AML-193 (cell line): ENCODE measurements at places on chromosomes 6 and 20.
A peak's percentile ranks its signal among the peaks of the same experiment; 100 is the strongest.

- DNase-seq: peak; percentile 5
These were observed 32.2 kb upstream of the LAMP5 start for GRCh38 chr20:9482180-9482579.

GRCh38 chr6:162270966-162271365, 456.6 kb downstream of the PRKN start:
- DNase-seq: no peak

DNA sequence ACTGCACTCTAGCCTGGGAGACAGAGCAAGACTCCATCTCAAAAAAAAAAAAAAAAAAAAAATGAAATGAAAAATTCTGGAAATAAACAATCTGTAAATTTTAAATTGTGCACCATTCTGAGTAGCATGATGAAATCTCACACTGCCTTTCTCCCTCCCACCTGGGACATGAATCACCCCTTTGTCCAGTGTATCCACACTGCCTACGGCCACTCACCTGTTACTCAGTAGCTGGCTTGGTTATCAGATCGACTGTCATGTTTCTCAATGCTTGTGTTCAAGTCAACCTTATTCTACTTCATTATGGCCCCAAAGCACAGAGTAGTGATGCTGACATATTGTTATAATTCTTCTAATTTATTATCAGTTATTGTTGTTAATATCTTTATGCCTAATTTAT, 58.7 kb upstream of the MTHFD1L start:
- DNase-seq: no peak

DNA sequence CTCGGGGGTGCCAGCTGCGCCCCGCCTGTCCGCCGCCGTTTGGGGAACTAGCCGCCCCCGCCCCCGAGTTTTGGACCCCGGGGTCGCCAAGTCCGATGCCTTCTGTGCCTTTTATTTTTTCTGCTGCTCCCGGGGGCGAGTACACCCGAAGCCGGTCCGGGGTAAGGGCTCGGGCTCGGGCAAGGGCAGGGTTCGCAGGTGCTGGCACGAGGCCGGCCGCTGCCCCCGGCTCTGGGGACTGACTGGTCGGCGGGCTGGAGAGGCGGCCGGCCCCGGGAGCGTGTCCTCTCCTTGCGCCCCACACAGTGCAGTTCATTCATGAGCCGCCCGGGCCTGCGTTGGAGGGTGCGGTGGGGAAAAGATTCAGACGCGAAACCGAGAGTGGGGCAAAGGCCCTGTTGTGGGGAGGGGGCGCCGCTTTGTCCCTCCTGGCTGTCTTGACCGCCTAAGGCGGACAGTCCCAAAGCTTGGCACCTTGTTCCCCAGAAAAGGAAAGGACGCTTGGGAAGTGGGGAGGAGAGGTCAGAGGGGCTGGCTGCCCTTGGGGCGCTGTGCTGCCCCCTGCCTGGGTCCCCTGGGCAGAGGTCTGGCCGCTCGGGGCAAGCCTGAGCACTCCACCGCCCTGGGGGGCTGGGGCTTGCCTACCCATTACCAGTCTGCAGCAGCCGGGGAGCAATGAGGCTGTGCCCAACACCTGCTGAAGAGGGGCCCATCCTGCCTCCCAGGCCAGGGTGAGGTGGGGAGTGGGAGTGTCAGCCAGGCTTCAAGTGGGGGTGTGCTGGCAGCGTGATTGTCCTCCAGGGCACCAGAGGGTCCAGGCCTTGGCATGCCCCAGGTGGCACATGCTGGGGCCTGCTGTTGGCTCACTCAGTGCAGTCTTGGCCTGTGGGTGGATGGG, 915 bp downstream of the TMEM63B start:
- peak; percentile 38 for DNase-seq

GRCh38 chr20:39939241-39939865, 749.7 kb downstream of the MAFB start:
- DNase-seq: no peak

DNA sequence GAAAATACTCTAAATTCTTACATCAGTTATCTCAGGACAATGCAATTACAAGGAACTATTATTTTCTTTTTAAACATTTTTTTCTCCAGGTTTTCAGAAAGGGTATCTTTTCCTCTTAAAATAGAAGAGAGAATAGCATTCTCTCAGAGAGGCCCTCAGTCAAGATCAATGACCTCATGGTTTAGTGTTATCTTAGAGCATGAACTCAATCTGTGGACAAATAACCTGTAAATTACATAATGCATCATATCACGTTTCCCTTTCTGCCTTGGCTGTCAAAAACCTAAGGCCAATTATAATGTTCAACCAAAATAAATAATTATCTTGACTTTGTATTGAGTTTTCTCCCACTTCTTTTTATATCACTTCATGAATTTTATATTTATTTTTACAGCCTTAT, 202.2 kb downstream of the SLC24A3 start:
- no peak for DNase-seq

DNA sequence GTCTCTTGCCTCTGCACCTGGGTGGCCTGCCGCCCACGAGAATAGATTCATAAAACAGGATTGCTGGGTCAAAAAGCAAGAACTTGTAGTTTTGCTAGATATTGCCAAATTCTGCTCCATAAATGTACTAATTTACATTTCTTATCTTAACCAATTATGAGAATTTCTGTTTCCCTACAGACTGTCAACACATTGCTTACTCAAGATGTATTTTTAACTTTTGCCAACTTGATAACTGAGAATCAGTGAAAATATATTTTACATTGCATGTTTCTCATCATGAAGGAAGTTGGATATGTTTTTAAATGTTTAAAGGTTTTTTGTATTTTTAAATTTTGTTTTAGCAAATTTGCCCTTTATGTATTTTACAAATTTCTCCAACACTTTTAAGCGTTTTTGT, 664.8 kb downstream of the MMUT start:
- DNase-seq: no peak

DNA sequence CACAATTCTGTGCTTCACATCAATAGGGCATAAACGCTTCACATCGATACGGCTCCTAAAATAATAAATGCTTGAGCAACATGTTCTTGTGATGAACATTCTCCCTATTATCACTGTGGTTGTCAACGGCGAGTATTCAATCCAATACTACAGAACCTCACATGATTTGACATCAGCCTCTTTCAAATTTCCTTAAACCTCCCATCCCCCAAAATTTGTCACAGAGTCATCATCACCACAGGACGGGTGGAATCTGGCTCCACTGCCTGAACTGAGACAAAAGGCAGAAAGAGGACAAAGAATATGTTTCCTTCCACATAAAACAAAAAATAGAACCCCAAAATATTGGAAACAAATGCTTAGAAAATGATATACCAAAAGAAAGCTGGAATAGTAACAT, 7.3 kb downstream of the THEMIS start:
- no peak for DNase-seq

GRCh38 chr6:48101290-48101689, 9.7 kb downstream of the PTCHD4 start:
- no peak for DNase-seq

GRCh38 chr6:89997456-89998445, 103.5 kb downstream of the GJA10 start:
- DNase-seq: no peak

GRCh38 chr20:46688151-46689081, 828 bp downstream of the TP53RK start:
- DNase-seq: peak; percentile 40

DNA sequence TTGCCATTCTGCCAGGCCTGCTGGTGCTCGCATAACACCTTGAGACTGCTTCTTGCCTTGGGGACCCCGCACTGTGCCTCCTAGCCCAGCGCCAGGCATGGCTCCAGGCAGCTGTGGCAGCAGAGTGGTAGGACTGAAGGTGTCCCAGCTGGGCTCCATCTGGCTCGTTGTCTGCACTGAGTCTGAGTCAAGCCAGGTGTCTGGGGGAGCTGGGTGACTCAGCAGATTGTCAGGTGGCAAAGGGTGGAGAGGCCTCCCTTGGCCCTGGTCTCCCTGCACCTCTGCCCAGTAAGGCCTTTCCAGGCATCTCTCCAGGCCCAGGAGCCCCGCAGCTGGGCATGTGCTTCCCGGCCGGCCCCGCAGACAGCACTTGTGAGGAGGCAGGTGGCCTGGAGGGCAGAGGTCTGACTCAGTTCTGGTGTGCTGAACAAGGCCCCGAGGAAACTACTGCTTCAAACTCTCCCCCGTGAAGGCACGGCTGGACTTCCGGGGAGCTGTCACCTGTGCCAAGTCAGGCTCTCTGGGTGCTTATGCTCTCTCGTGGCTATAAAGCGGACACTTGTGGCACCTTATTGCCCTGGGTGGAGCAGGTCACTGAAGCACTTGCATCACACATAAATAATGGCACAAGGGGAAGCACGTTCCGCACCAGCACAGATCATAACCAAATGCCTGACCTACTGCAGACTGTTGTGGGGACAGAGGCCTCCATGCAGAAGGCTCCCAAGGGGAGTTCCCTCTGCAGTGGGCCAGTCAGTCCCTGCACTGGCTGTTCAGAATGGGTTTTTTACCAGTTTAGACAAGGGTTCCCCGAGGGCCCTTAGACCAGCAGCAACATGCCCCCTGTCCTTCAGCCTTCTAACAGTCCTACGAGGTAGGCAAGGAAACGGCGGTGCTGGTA, 27.5 kb downstream of the FOXC1 start:
- no peak for DNase-seq

GRCh38 chr6:165825256-165825815, 162.3 kb upstream of the PDE10A start:
- no peak for DNase-seq

DNA sequence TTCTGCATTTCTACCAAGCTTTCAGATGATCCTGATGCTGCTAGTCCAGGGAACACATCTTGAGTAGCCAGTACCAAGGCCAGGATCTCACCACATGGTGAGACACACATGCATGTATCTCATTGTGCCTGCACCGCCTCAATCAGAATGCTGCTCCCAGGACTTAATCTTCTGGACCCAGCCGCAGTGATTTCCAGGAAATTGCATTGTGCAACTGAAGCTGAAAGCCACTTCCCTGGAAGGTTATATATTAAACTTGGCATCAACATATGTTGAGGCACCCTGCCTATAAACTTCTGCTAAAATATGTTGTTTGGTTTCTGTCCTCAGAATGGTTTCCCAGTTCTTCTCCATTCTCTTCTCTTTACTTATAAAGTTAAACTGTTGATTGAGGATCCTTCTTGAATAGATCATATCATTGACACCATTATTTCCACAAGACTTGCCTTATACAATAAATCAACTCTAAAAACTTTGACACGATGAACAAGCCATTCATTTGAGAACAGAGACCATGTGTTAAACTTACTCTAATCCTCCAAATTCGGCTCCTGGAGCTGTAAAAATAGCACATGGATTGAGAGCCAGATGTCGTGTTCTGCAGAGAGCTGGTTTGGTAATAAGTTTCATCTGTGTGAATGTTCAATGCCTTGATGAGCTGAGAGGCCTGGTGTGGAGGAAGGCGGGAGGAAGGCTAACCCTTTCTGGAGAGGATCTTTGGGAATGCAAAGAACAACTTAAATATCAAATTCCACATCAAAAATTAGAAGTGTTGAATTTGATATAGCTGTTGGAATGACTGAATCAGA, 65.0 kb upstream of the PCSK2 start:
- no peak for DNase-seq

GRCh38 chr6:38799529-38800184, 84.5 kb downstream of the DNAH8 start:
- DNase-seq: no peak

GRCh38 chr6:27237089-27237803, 10.3 kb upstream of the PRSS16 start:
- no peak for DNase-seq

DNA sequence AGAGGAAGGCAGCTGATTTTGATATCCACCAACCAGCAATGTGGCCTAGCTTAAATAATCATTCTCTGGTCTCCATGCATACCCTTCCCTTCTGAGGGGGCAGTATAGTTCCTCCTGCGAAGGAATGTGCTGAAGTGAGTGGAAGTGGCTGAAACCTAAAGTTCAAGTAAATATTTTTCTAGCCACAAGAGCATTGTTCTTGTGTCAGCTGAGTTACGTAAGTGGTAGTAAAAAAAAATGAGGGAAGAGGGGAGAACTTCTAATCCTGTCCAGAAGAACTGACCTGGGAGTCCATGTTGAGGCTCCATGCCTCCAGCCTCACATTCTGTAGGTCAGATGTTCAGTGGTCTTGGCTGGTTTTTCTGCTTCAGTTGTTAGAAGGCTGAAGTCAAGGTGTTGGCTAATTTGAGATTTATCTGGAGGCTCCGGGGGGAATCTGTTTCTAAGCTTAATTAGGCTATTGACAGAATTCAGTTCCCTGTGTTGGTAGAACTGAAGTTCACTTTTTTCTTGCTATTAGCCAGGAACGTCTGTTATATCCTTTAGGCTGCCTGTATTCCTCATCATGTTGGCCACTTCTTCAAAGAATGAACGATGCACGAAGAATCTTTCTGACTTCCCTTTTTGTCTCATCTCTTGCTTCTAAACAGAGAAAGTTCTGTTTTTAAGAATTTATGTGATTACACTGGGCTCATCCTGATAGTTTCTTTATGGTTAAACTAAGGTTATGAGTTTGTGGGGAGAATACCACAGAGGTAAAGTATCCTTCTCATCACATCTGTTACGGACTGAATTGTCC, 207.1 kb upstream of the PRSS16 start:
- no peak for DNase-seq

GRCh38 chr20:58996226-58996611, 10.8 kb downstream of the CTSZ start:
- DNase-seq: no peak

GRCh38 chr6:22113026-22113766, 183.6 kb downstream of the PRL start:
- DNase-seq: no peak

GRCh38 chr6:79544939-79545450, 7.8 kb upstream of the LCA5 start:
- peak; percentile 87 for DNase-seq

GRCh38 chr6:167668019-167668753, 158.5 kb upstream of the AFDN start:
- no peak for DNase-seq

DNA sequence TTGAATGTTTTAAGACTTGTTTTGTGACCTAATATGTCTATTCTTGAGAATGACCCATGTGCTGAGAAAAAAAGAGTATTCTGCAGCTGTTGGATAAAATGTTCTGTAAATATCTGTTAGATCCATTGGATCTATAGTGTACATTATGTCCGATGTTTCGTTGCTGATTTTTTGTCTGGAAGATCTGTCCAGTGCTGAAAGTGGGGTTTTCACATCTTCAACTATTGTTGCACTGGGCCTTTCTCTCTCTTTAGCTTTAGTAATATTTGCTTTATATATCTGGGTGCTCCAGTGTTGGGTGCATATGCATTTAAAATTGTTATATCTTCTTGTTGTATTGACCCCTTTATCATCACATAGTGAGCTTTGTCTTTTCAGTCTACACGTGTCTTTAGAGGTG, 5.7 kb upstream of the SIRPB2 start:
- no peak for DNase-seq

GRCh38 chr6:120056085-120056484, 706.5 kb upstream of the MAN1A1 start:
- no peak for DNase-seq

GRCh38 chr6:90136176-90136575, 160.5 kb downstream of the BACH2 start:
- no peak for DNase-seq

GRCh38 chr6:146090474-146090873, 61.6 kb downstream of the GRM1 start:
- DNase-seq: no peak

DNA sequence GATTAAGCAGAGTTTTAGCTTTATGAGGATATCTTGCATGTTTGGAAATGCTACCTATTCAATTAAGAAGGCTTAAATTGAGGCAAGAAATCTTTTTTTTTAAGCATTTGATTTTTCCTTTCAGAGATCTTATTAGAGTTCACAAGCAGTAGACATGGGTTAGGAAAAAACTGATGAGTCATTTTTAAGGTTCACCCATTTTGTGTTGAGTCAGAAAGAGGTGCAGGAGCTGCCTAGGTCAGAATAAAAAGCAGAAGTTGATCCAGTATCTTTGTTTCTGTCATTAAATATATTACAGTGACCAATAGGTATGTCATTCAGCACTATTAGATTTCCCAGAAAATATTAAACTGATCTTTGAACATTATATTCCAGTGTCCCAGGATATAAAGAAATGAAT, 306.8 kb downstream of the LMBRD1 start:
- DNase-seq: no peak
